A549 (cell line): ENCODE measurements at places on chromosomes 16 and 17.

DNA sequence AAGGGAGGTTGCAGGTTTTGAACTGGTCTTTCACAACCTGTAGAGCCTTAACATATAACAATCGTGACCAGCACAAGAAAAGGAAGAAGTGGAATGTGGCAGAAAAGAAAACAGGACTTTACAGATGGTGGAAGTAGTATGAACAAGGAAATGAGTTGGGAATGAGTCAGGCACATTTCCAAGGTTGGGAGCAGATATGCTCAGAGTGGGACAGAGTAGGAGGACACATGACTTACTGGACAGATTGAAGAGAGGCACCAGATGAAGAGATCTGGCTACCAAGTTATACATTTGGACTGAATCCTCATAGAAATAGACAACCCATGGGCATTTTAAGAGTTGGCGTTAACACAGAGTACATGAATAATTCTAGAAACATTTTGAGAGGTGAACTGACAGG, 95.3 kb downstream of the ZNF18 start:
- no peak for DNase-seq

DNA sequence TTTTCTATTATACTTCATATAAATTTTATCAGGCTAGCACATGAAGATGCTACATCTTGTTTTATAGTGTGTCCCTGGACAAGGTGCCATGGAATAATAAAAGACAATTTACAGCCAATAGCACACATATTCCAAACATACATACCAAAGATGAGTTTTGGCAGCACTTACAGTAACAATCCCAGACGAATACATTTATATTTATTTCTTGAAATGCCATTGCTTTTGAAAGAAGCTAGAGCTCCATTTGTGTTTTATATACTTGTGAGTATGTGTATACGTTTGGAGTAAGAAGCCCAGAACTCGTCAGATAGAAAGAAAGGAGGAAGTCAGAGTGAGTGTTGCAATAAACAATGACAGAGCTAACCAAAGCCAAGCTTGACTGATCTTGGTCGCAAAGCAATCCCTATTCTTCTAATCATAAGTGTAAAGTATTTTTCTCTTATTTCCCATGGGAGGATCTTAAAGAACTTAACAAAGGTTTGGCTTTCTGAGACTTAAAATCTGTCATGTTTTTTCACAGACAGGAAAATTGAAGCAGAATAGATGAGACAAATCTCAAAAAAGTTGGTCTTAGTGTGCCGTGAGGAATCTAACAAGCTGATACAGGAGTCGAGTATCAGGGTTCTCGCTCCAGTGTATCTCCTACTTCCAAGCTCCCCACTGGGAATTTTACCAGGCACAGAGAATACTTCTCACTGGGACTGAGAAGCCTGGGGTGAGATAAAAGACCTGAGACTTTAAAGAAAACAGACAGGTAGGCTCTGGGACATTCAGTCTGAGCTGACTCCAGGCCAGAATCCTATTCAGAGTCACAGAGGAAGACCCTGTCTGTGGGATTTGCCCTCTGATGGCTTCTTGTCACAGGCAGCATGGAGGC, 175.4 kb downstream of the AATF start:
- no peak for DNase-seq

DNA sequence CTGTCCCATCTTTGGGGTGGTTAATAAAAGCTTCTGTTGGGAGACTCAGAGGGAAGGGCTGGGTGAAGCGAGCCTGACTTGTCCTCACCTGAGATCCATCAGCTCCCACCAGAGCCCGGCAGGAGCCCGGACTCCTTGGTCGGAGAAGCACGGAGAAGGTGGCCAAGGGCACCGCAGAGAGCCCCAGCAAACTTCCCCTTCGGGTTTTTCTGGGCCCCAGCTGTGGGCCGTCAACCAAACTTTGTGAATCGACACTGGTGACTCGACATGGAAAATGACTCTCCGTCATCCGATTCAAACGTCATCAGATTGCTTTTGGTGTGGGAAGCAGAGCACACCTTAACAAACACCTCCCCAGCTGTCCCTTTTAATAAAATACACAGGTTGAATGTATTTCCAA, 21.4 kb downstream of the ENPP7 start:
- DNase-seq: no peak

- no peak for DNase-seq
These were observed 5.9 kb downstream of the B3GNT9 start for GRCh38 chr16:67144943-67145342.

DNA sequence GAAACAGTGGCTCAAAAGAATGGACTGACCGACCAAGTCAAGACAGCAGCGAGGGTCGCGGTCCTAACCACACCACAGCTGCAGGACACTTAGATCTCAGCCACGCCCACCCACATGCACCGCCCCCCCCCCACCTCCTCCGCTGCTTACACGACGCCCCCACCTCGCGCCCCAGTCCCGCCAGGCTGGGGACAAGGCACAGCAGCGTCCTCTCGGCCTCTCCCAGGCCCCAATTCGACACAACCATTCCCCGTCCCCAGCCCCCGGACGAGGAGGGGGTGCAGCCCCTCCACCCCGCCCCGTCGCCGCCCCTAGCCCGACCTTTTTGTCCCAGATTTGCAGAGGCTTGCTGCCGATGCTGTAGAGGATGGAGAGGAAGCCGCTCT, 477 bp downstream of the CFAP20 start:
- no peak for DNase-seq
